ENCODE measurements at places on chromosomes 7 and 10.

GRCh38 chr7:55546814-55547213 lies 25.5 kb downstream of the VOPP1 start:
- DNase-seq: no peak

DNA sequence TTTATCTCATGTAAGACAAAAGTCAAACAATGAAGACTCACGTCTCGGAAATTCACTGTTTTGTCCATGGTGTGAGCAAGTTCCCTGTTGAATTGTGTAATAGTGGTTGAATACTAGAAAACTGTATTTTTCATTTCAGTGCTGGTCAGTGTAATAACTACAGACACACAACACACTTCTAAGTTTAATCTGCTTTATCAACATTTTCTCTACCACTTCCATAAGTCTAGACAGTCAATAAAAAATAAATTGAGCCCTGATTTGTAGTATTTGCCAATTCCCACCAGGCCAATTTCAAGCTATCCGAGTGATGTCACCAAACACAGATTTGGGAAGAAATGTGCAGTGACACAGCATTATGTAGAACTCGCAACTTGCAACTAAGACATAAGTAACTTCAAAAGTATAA lies 81.9 kb downstream of the GPR141 start:
- no peak for DNase-seq

- DNase-seq: peak; percentile 41
These were observed 334 bp downstream of the ZNF800 start for GRCh38 chr7:127392182-127392565.

- no peak for DNase-seq
These were observed 551 bp downstream of the IFIT1 start for GRCh38 chr10:89392974-89393373.

- DNase-seq: no peak
These were observed 40.3 kb downstream of the HIPK2 start for GRCh38 chr7:139737221-139738100.

DNA sequence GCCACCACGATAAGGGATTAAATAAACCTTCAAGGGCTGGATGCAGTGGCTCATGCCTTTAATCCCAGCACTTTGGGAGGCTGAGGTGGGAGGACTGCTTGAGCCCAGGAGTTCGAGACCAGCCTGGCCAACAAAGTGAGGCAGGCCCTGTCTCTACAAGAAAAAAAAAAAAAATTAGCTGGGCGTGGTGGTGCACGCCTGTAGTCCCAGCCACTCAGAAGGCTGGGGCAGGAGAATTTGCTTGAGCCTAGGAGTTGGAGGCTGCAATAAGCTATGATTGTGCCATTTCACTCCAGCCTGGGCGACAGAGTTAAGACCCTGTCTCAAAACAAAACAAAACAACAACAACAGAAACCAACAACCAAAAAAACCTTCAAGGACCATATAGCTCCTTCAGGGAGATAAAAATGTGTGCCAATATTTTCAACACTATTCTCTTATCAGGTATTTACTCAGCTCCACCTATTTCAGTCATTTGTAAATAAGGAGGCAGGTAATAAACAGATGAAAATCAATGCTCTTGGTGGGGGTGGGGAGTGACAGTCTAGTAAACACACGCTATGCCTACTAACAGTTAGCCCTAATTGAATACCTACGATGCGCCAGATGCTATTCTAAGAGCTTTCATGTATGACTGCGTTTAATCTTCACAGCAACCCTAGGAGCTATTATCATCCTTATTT lies 13.2 kb downstream of the BAIAP2L1 start:
- no peak for DNase-seq

- DNase-seq: no peak
These were observed 81.9 kb downstream of the DNMBP start for GRCh38 chr10:99927721-99928280.

DNA sequence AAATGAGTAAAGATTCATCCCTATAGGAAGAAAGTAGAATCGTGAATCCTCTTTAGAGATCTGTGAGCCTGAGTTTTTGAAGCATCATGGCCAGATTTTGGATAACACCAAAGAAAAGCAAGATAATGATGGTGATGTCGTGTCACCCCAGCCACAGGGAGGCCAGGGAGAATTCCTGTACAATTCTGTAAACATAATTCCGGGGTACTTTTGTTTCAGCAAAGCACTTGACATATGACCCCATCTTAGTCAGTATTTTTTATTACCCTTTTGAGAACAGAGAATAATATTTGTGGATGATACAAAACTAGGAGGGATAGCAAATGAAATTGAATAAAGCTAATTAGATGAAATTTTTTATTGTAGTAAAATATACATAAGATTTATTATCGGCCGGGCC lies 33.8 kb downstream of the NACAD start:
- no peak for DNase-seq

- DNase-seq: no peak
These were observed 875.5 kb upstream of the SORCS1 start for GRCh38 chr10:108039821-108040584.

DNA sequence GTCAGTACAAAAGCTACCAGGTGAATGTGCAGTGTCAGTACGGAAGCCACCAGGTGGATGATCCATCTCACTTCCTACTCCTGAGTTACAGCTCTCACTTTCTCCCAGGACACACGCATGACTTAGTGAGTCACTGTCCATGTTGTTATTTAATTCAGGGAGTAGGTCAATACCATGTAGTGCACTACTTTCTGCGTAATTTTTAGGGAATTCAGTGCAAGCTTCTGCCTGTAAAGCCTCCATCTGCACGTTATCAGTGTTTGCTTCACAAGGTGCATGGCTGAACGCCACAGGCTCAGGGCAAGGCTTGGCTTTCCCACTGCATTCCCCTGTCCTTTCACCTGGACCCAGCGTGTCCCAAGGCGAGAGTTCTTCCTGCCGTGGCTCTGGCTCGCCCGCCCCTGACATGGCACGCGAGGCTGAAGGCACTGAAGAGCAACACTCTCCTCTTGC lies 59.5 kb downstream of the LARP4B start:
- DNase-seq: no peak

DNA sequence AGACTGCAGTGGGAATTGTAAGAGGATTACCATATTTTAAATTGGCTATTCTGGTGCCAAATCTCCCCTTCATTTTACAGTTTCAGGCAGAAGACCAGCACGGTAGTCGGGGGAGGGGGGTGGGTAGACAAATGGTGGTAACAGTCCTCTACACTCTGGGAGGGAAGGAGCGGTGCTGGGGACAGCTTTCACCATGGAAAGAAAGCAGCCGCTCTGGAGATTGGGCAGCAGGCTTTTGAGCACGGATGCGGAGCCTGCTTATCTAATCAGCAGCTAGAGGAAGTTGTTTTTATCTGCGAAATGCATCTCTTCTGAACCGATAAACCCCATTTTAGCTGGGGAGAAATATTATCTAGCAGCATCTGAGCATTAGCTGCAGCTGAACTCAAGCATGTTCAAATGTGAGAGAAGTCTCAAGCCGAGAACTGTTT lies 28.7 kb downstream of the IKZF1 start:
- DNase-seq: no peak

DNA sequence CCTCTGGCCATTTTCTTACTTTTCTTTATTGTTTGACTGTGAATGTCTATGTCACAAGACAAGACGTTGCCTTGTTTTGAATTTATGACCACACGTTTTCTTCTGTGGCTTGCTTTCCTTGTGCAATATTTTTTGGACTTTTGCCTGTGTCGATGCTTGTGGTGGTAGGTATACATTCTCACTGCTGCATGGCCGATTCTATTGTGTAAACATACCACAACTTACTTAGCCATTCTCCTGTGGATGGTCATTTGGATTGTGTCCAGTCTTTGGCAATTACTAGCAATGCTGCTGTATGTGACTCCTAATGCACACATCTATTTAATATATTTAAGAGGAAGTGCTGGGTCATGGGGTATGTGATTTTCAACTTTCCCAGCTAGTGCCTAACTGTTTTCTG lies 18.0 kb upstream of the DLG5 start:
- no peak for DNase-seq

- no peak for DNase-seq
These were observed 9.0 kb upstream of the POR start for GRCh38 chr7:75905785-75906604.

DNA sequence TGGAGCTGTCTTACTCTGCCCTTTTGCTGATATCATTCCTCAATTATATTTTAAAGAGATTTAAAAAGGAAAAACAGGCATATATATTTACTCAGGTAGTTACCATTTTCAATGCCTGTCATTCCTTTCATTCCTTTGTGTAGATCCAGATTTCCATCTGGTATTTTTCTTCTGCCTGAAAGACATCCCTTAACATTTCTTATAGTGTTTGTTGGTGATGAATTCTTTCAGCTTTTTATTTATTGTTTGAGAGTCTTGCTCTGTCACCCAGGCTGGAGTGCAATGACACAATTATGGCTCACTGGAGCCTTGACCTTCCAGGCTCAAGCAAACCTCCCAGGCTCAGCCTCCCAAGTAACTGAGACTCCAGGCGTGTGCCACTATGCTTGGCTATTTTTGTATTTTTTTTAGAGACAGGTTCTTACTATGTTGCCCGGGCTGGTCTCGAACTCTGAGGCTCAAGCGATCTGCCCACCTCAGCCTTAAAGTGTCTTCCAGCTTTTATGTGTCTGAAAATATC lies 5.6 kb upstream of the POM121 start:
- DNase-seq: no peak

GRCh38 chr7:130649004-130649790 lies 19.4 kb downstream of the COPG2 start:
- no peak for DNase-seq

Measured in stimulated activated CD4-positive, alpha-beta T cell treated with anti-CD3 and anti-CD28 coated beads, TNF-alpha, amount 100 ng/mL, for 1 hour (primary cell).